Stimulated activated CD8-positive, alpha-beta memory T cell treated with anti-CD3 and anti-CD28 coated beads, Interleukin-4, amount 100 ng/mL, for 24 hours (primary cell): ENCODE measurements at places on chromosomes 1 and 21.

- no peak for DNase-seq
These were observed 4.0 kb upstream of the CSF3R start for GRCh38 chr1:36486439-36487335.

DNA sequence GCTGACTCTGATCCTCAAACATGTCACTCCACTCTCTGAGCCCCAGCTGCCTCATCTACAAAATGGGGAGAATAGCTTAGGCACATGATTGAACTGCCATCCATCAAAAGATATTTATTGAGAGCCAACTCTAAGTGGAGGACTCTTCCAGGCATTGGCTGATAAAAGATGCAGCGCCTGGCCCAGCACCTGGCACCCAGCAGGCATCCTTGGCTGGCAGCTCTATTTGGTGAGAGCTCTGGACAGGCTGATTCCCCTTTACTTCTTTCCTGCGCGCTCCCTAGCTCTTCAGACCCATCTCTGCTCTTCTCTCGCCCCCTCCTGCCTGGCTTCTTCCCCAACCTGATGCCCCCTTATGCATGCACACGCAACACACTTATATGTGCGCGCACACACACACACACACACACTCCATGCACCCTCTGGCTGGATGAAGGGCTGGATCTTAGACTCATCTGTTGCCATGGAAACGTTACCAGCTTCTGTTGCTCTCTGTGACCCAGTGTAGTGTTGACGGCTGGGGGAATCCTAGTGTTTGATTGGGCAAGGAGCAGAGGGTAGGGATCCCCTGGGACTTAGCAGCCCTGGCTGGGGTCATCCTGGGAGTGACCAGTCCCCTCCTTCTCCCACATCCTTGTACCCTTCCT lies 49.3 kb downstream of the VWA5B1 start:
- DNase-seq: no peak

DNA sequence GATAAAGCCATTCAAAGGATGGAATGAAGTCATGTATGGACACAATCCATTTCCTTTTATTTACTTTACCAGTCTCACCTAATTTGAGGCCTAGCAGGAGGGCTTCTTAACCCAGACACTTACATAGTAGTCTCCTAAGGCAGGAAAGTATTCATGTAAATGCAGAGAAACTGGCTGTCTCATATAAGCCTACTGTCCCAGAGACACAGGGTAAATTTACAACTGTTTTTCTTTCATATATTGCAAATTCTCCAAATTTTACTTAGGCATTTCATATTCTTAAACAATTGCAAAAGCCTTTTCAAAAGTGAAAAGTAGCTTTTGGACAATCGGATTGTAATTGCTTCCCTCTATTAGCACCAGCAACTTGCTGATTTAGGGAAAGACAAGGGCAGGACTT lies 29.9 kb downstream of the SPAG17 start:
- DNase-seq: no peak

DNA sequence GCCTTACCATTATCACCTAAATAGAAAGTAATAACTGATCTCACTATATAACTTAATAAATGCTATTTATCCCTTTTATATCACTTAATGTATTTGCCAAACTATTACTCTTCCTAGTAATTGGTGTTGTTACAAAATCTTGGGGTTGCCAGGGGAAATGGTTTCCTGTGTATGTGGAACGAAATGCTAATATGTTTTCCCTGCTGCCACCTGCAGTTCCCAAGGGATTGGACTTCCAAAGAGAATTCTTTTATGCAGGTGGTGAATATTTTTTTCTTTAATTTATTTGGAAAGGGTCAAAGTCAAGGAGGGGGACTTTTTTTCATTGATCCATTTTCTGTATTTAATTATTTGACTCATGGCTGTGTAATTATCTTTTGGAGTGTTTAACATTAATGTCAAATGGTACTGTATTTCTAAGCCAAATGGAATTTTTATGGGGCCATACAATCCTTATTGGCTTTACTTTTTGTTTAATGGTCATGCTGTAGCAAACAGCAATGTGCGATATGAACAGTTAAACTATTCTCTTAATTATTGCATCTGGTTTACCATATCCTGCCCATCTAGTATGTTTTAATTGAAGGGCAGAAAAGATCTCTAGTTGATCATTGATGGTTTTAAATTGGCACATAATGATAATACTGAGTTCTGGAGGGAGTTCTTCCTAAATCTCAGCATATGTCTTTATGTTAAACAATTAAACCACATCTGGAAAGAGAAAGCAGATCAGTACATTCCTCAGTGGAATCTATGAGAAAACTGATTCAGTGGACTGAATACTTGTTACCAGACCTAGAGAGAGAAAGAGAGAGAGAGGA lies 486.3 kb downstream of the TTLL7 start:
- DNase-seq: no peak

DNA sequence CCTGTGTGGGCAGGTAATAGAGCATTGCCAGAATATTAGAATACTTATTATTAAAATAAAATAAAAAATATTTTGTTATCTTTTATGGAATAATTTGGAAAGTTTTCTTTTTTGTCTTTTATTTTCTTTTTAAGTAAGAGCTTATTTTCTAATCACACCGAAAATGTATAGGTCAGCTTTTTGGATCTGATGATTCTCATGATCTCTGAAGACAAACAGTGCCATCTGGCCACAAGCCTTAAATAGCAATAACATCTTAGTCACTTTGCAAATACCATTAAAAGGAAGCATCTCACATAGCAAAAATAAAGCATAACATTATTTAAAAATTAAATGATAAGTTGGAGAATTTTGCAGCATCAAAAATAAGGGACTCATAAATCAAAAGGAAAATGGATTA lies 213.8 kb downstream of the PLA2G4A start:
- no peak for DNase-seq

DNA sequence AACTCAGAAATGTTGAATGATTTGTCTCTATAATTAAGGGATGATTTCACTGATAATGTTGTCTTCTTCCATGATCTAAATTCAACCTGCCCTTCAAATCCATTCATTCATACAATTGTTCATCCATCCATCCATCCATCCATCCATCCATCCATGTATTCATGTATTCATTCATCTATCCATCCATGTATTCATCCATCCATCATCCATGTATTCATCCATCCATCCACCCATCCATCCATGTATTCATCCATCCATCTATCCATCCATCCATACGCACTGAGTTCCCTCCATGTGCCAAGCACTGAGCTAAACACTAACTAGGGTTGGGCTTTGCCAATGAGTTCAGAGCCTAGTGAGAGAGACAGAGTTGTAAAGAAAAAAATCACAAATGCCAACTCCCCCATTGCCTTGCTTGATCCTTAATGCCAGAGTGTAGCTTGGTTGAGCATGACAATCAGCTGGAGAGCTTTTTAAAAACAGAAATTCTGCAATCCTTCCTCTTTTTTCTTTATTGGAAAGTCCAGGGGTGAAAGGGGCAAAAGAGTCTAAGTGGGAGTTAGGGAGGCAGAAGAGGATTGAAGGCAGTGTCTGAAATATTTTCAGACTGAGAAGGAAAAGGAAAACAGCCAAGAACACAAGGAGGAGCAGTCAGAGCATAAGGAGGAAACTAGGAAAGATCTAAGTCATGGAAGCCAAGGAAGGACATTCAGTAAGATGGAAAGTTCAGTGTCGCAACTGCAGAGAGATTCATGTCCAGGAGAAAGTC lies 92.4 kb upstream of the ERG start:
- DNase-seq: no peak

GRCh38 chr1:213669512-213669911 lies 318.3 kb upstream of the PROX1 start:
- no peak for DNase-seq
